GM23338 (cell line): ENCODE measurements at places on chromosomes 7 and 10.

DNA sequence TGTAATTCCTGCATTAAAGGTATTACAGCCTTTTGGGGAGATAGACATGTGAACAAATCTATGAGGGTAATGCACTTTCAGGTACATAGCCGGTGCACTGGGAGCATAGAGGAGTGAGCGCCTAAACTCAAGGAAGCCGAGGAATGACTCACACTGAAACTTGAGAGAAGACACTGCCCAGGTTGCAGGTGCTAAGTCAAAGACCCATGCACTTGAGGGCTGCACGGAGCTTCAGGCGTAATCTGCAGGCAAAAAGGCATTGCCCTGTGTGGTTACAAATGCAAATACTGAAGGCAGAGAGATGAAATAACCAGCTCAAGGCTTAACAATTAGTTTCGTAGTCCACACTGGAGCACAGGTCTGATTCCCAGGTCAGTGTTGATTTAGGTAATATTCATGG lies 51.0 kb upstream of the OSBPL3 start:
- no peak for DNase-seq

DNA sequence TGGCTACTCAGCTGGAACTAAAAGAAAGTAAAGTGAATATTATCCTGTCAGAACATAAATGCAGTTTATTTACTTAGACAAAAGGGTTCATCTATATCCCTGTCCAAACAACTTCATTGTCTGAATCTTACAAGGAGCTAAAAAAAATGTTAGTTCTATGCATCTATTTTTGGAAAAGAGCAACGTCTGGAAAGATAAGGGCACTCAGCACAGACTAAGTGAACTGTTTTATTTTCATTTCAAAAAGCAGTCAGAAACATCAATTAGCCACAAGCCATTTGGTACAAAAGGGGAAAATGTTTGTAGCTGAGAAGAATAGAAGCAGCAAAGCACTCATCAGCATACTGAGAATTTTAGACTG lies 245.5 kb downstream of the FOXP2 start:
- DNase-seq = no peak

GRCh38 chr7:126040114-126041045 lies 1110.8 kb upstream of the POT1 start:
- no peak for DNase-seq

GRCh38 chr7:152312316-152312715 lies 123.5 kb downstream of the KMT2C start:
- DNase-seq = no peak

GRCh38 chr7:50431722-50432305 lies 18.3 kb downstream of the FIGNL1 start:
- no peak for DNase-seq

DNA sequence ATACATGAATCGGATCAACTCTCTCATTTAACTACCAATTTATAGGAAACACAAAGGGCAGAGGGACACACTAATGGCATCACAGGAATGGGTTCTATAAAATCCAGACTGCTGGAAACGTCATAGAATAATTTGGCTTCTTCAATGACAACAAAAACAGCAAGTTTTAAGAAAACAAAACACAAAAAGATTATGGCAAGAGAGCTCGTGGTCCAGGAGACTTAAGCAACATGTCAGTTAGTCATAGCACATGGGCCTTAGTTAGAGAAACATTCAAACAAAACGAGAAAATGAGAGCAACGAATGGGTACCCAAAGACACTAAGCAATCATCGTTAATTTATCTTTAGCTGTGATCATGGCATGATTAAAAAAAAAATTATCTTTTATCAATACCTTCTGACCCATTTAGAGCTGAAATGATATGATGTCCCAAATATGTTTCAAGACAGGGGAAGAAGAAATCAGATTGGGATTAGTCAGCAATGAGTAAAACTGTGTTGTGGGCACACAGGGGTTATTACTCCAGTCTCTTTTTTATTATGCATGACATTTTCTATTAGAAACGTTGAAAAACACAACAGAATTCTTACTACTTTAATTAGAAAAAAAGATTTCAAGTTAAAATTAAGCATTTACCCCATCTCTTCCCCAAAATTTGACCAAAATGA lies 28.3 kb downstream of the NCAPG2 start:
- no peak for DNase-seq
